NCI-H510A (cell line): ENCODE measurements at places on chromosomes 3 and 15.

DNA sequence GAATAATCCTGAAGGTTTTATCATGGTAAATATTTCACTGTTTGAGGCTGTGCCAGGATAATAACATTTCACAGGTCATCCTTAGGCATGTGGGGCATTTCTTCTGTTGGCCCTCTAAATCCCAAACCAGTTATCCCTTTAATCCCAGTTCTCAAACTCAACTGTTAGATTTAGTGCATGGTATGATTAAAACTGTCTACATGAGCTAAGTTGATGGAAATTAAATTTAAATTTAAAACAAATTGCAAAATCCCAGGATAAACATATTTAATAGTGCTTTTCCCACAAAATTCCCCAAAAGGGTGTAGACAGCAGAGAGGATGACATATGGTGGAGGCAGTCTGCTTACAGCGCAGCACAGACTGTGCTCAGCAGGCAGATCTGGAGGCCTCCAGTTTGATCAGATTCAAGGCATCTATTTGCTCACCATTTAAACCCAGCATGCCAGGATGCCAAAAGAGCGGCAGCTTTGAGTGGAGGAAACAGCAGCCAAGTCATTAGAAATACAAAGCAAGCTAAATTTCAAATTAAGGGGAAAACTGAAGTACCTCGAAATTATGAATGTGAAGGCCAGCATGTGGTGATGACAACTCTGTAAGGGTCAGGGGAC is 325.8 kb downstream of the KCNH8 start:
- no peak for DNase-seq

DNA sequence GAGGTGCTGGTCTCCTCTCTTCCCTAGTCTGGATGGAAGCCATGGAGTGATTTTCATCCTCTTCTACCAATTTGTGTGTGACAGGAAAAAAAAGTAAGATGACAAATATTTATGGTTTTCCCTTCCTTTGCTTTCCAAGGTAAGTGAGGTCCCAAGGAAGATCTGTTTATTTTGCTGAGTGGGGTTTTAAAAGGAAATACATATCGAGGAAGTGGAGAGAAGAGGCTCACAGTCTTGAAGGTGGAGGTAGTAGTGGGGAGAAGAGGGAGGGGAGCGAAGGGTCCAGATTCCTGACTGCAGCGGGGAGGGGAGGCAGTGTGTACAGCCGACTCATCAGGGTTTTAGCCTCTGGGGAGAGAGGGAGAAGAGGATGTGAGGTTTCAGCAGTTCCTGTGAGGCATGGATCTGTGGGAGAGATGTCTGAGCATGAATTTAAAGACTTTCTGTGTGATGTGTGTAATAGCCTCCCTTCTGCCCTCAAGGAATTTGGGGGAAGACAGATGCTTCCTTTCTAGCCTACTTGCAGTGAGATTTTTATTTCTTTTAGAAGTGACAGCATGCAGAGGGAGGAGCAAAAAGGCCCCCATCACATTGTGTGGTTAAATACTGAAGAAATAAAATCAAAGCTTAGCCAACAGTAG is 272.4 kb downstream of the THRB start:
- DNase-seq, result no peak

DNA sequence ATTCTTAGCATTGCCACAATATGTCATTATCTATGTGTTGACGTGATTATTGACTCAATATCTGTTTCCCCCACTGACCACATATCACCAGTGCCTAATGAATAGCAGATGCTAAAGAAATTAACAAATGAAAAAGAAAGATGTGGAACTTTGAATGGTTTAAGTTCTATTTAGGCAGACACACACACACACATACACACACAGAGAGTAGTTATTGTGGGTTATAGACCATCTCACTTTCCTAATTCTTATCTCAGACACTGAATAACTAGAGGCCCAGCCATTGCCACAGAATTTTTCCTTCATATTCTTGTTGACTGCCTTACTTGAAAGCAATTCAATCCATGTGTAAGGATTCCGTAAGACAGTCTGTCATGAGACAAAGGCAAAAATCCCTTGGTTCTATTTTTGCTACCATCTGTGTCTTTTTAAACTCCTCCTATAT is 61.9 kb upstream of the PHLDB2 start:
- DNase-seq, result no peak

- DNase-seq, result no peak
These were observed 231.5 kb upstream of the TLE3 start for GRCh38 chr15:70329179-70329578.
